ENCODE measurements at places on chromosomes 4 and X.
A peak's percentile ranks its signal among the peaks of the same experiment; 100 is the strongest.

GRCh38 chr4:108213308-108213707 is 44.6 kb upstream of the LEF1 start:
- H3K36me3 ChIP-seq = no peaks in the 10 kb centered on the region
- no peak for DNase-seq

GRCh38 chr4:187562345-187562744 is 433.2 kb upstream of the ZFP42 start:
- no peak overlapping the region for H3K4me3 ChIP-seq
- no peaks in the 10 kb centered on the region for H3K27me3 ChIP-seq
- H3K27ac ChIP-seq = no peak overlapping the region
- no peaks in the 10 kb centered on the region for H3K36me3 ChIP-seq

GRCh38 chr4:991451-992296 is 1.5 kb downstream of the SLC26A1 start:
- H3K4me3 ChIP-seq = peak overlapping the region; percentile 49
- H3K27ac ChIP-seq = peak overlapping the region; percentile 42
- peaks cover 10% of the 10 kb centered on the region for H3K4me1 ChIP-seq

DNA sequence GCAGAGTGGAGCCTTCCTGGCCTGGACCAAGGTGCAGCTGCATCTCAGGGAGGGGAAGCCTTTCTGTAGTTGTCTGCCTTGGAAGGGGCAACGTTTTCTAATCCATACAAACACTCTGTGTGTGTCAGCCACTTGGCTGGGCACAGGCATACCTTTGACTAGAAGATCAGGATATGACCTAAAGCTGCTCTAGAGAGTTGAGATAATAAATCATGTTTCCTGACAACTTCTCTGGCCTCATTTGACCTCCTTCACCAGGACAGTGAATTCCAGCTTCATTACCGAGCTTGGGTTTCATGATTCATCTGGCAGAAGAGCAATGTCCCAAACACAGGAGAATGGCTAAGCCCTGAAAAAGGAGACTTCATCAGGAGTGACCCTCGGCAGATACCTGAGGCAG is 89.6 kb upstream of the KIT start:
- H3K36me3 ChIP-seq = no peaks in the 10 kb centered on the region
- DNase-seq = no peak
- no peak overlapping the region for H3K27ac ChIP-seq
- H3K27me3 ChIP-seq = no peaks in the 10 kb centered on the region
- H3K4me1 ChIP-seq = no peaks in the 10 kb centered on the region

DNA sequence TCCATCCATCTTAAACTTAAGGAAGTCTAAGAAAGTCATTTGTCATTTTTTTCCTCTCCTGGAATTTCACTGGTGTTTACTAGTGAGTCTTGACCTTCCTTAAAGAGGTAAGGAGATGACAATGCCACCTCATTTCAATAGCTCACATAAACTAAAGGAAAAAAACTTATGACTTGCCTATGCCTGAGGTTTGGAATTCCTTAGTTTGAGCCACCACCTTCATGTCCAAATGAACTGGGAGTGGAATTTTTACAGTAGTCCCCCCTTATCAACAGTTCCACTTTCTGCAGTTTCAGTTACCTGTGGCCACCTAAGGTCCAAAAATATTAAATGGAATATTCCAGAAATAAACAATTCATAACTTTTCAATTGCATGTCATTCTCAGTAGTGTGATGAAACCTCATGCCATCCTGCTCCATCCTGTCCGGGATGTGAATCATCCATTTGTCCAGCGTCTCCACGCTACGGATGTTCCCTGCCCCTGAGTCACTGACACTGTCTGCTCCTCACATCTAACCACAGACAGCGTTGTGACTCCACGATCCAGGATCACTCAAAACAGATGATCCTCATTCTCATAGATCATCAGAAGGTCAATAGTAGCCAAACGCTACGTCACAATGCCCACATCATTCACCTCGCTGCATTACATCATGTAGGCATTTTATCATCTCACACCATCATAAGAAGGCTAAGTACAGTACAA is 177.4 kb downstream of the SH3KBP1 start:
- H3K4me1 ChIP-seq = no peaks in the 10 kb centered on the region
- H3K36me3 ChIP-seq = no peaks in the 10 kb centered on the region
- no peak for DNase-seq
- no peak overlapping the region for H3K27ac ChIP-seq
- H3K4me3 ChIP-seq = no peak overlapping the region
- H3K27me3 ChIP-seq = no peaks in the 10 kb centered on the region

DNA sequence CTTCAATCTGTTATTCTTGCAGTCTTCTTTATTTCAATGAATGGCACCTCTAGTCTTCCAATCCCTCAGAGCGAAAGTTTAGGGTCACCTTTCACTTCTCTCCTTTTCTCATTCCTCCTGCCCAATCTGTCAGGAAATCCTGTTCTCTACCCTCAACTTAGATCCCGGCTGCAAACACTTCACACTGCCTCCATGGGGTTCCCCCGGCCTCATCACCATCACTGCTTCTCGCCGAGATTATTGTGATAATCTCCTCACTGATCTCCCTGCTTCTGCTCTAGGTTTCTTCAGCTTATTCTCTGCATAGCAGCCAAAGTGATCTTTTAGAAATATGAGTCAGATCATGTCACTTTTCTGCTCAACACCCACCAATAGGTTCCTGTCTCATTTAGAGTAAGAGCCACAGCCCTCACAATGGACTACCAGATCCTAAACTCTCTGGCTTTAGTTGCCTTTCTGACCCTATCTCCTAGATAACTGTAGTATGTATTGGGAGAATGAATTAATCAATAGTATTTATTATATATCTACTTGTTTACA is 43.6 kb upstream of the TBC1D9 start:
- no peaks in the 10 kb centered on the region for H3K27me3 ChIP-seq
- no peak for DNase-seq
- no peak overlapping the region for H3K4me3 ChIP-seq
- no peaks in the 10 kb centered on the region for H3K4me1 ChIP-seq
- H3K27ac ChIP-seq = no peak overlapping the region

- H3K4me3 ChIP-seq = no peak overlapping the region
- no peaks in the 10 kb centered on the region for H3K27me3 ChIP-seq
- no peaks in the 10 kb centered on the region for H3K4me1 ChIP-seq
- no peak for DNase-seq
- H3K27ac ChIP-seq = no peak overlapping the region
- H3K36me3 ChIP-seq = no peaks in the 10 kb centered on the region
These were observed 440.9 kb downstream of the NKX6-1 start for GRCh38 chr4:84058201-84058600.

- H3K36me3 ChIP-seq = no peaks in the 10 kb centered on the region
- no peak overlapping the region for H3K4me3 ChIP-seq
- no peak for DNase-seq
- no peaks in the 10 kb centered on the region for H3K27me3 ChIP-seq
- no peak overlapping the region for H3K27ac ChIP-seq
These were observed 135.5 kb downstream of the PTTG2 start for GRCh38 chr4:38095691-38096090.

DNA sequence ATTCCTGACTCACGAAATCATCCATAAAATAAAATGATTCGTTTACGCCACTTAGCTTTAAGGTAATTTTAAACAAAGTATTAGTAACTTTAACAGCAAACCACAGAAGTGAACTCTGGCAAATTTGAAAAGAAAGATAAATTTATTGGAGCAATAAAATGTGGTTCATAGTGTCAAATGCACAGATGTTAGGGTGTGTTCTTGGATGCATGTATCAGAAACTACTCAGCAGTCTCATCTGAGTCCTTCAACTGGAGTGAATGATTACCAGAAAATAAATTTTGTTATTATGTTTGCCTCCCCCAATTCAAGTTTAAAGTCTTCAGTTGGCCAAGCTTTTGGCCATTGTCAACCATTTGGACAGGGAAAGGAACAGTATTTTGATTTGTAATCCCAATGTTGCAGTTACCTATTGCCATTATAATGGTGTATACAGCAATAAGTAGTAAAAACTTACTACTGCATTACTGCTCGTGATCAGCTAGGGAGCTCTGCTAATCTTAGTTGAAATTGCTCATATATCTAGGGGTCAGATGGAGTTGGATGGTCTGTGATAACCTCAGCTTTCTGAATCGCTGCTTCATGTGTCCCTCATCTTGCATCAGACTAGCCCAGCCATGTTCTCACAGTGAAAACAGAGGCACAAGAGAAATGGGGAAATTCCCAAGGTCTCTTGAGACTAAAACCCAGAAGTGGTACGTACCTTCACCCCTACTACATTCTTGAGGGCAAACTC is 254.6 kb upstream of the KCNIP4 start:
- no peak for DNase-seq
- H3K36me3 ChIP-seq = no peaks in the 10 kb centered on the region
- H3K27ac ChIP-seq = no peak overlapping the region

GRCh38 chr4:67565284-67565683 is 6.8 kb downstream of the STAP1 start:
- H3K27ac ChIP-seq = no peak overlapping the region
- no peak for DNase-seq
- no peaks in the 10 kb centered on the region for H3K27me3 ChIP-seq
- H3K4me1 ChIP-seq = no peaks in the 10 kb centered on the region

GRCh38 chrX:49226946-49227345 is 6.2 kb downstream of the CACNA1F start:
- no peak for DNase-seq
- H3K36me3 ChIP-seq = no peaks in the 10 kb centered on the region

DNA sequence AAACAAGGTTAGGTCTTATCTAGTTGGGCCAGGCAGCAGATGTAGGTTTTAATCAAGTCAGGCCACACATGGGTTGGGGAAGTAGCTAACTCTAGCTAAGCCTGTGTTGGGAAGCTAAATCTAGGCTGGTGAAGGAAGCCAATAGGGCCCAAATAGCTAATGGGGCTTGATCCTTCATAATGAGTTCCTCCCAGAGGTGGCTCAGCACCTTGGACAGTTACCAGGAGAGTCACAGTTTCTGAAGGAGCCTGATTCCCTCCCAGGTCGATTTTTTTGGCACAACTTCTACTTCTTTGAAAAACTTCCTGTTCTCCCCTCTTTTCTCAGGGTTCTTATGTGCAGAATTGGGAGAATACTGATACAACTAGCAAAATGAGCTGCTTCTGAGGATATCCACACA is 242.5 kb upstream of the PRPS2 start:
- H3K27ac ChIP-seq = no peak overlapping the region
- H3K4me3 ChIP-seq = no peak overlapping the region
- no peaks in the 10 kb centered on the region for H3K4me1 ChIP-seq
- H3K27me3 ChIP-seq = no peaks in the 10 kb centered on the region
- no peaks in the 10 kb centered on the region for H3K36me3 ChIP-seq

GRCh38 chr4:75512386-75513211 is 1.6 kb downstream of the RCHY1 start:
- H3K36me3 ChIP-seq = no peaks in the 10 kb centered on the region
- no peaks in the 10 kb centered on the region for H3K27me3 ChIP-seq
- DNase-seq = no peak
- no peak overlapping the region for H3K27ac ChIP-seq
- H3K4me1 ChIP-seq = peaks cover 5% of the 10 kb centered on the region

DNA sequence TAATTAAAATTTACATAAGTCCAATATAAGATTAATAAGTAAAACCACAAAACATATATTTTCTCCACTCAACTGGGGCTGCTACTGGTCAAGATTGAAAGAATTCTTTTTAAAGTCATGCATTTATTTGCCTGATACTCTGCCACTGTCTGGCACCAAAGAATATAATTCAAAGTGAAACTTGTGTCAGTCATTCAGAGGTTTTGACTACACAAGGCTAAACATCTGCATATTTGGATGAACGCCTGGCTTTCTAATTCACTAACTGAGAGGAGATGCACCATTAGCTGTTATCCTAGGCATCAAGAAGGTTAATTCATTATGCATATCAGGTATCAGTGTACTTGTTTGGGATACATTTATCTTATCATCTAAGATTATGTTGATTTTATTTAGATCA is 598.5 kb downstream of the CENPC start:
- H3K27me3 ChIP-seq = no peaks in the 10 kb centered on the region
- H3K27ac ChIP-seq = no peak overlapping the region
- no peak overlapping the region for H3K4me3 ChIP-seq
- DNase-seq = no peak
- H3K4me1 ChIP-seq = no peaks in the 10 kb centered on the region
- H3K36me3 ChIP-seq = no peaks in the 10 kb centered on the region

DNA sequence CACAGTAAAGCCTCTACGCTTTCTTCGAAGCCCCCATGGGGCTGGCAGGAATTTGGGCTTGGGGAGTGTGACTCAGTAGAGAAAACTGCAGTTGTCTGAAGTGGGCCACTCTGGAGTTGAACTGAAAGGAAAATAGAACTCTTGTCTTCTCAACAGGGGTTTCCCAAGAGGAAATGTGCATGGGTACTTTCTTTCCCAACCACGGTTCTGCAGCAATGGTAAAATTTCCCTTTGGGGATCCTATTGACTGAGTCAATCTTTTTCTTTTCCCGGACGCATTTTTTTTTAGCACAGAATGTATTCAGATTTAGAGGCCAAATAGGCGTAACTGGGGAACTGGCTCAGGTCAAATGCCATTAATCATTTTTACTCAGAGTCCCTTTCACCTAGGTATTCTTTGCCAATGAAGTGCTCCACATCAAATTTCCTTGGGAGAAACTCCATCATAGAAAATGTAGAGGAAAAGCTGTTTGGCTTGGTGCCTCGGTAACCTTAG is 269.3 kb downstream of the STIM2 start:
- no peaks in the 10 kb centered on the region for H3K27me3 ChIP-seq
- no peak overlapping the region for H3K4me3 ChIP-seq
- no peak overlapping the region for H3K27ac ChIP-seq
- DNase-seq = no peak
- no peaks in the 10 kb centered on the region for H3K36me3 ChIP-seq

DNA sequence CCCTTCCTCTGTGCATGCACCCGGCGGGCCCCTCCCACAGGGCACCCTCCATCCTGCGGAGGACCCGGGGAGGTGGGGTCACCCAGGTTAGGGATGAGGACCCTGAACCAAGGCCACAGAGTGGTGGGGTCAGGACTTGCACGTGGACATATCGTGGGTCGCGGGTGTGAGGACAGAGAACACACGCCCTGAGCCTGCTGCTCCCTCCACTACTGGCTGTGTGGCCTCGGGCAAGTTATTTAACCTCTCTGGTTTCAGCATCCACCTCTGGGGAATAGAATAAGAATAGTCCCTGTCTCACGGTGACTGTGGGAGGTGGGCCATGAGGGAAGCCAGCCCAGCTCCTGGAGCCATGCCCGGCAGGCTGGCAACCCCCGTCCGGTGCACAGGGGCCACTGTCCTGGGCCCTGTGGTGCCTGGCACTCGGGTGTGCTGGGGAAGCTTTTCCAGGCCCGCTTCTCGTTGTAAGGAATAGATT is 5.1 kb downstream of the PSAPL1 start:
- H3K27ac ChIP-seq = no peak overlapping the region
- no peak overlapping the region for H3K4me3 ChIP-seq
- DNase-seq = peak; percentile 38
- H3K27me3 ChIP-seq = no peaks in the 10 kb centered on the region

GRCh38 chrX:1450361-1451161 is 2.1 kb downstream of the ASMTL start:
- H3K36me3 ChIP-seq = no peaks in the 10 kb centered on the region
- DNase-seq = peak; percentile 12
- no peaks in the 10 kb centered on the region for H3K4me1 ChIP-seq
- H3K4me3 ChIP-seq = no peak overlapping the region

DNA sequence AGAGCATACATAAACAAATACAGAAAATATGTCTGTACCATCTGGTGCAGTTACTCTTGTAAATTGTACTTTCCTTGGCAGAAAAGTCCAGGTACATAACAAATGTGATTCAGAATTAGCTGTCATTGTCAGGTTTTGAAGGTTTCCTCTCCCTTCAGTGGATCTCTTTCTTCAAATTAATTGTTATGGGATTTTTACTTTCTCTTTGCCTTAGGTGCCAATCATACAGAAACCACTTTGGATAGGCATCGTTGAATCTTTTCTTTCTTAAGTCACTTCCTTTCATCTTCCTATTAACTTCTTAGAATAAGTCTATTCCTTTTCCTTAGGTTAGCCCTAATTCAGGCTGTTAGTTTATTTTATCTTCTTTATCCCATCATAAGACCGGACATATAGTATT is 1992.1 kb upstream of the IGFBP7 start:
- H3K4me3 ChIP-seq = no peak overlapping the region
- H3K27me3 ChIP-seq = no peaks in the 10 kb centered on the region
- H3K36me3 ChIP-seq = no peaks in the 10 kb centered on the region

Data from Peyer's patch (tissue), 4 donors.